ENCODE measurements at places on chromosomes 4 and X.

DNA sequence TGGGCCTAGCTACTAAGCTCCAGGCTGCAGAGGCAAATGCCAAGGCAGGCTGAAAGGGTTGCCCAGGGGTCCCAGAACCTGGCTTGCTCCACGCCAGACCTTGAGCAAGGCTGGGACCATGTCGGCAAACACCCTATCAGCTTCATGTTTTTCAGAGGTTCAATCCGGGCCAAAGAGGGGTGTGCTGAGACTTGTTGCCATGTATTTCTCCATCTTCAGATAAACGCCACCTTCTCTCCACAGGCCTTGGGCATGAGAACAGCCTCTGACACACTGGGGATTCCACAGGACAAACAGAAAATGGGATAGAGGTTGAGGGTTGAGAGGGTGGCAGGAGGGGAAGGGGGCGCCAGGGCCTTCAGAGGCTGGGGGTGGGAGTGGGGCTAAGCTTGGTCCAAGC, 8.6 kb downstream of the PJA1 start:
- no peak for DNase-seq

GRCh38 chrX:48715072-48715471, 18.5 kb downstream of the SUV39H1 start:
- no peak for DNase-seq

DNA sequence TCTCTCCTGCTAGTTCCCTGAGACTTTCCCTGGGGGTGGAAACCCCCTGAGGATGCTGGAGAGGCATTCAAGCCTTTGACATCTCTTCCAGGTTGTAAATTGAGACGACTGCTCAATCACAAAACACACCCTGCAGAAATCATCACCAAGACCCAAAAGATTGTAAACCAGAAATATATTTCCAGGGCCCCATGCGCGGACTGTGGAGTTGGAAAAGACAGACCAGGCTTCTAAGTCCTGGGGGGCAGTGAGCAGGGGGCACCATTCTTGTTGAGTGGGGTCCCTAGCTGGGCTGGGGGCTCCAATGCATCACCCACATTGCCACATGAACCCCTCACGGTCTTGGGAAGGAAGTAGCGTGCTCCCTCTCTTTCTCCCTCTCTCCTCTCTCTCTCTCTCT, 87.9 kb upstream of the C4orf50 start:
- DNase-seq = no peak

DNA sequence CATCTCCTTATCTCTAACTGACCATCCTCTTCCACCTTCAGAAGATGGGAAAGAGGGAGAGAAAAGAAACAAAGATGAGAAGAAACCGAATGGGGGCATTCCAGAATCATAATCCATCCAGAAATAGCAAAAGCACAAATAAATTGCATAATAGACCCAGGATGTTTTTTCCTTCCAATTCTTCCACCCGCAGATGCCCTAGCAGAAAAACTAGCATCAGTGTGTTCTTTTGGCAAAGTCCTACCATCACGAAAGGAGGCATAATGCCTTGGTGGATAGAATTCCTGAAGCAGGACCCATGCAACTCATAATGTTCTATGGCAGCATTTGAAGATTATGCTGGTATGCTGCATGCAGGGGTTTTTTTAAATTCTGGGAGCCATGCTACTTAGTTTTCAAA, 279.2 kb downstream of the PPP3CA start:
- DNase-seq = no peak

DNA sequence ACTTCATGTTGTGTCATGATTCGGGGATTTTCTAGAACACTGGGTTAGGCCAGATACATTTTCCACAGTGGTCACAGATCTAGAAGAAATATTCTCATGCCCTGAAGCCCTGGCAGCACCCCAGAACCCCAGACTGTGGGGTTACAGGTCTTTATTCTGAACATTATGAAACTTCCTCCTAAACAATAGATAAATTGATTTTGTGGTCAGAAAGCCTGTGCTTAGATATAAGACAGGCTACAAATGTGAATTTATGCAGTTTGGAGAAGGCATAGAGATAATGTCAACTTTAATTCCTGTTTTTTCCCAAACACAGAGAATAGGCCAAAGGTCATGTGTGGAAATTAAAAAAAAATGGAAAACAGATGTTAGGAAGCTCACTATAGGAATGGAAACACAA, 492.9 kb downstream of the SPRY1 start:
- no peak for DNase-seq

DNA sequence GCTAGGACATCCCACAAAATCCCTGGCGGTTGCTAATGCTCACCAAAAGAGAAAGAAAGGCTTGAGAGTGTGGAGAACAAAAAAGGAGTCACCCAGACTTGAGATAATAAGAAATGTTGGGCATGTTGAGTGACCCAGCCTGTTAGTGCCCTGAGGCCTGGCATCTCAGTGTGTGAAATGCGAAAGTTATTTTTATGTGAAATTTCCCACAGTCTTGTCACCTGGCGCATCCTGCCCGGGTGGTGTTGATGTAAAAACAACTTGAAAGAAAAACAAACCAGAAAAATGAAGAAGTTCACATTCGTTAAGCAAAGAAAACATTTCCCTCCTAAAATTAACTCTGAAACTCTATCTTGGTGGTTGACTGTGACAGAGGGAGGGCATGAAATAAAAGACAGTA, 495.2 kb downstream of the MID1IP1 start:
- no peak for DNase-seq
